GM13977 (cell line): ENCODE measurements at places on chromosomes 1 and 21.

DNA sequence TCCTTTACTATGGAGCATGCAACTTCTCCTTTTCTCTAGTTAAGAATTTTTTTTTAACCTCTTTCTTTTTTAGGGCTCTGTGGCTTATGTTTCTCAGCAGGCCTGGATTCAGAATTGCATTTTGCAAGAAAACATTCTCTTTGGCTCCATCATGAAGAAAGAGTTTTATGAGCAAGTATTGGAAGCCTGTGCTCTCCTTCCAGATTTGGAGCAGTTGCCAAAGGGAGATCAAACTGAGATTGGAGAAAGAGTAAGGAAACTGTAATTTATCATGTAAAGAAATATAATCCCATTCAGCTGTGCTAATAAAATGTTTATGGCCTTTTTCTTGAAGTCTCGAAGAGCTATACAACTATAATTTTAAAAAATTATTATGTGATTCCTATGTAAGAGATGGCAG lies 70.1 kb downstream of the HSPA13 start:
- DNase-seq = no peak

DNA sequence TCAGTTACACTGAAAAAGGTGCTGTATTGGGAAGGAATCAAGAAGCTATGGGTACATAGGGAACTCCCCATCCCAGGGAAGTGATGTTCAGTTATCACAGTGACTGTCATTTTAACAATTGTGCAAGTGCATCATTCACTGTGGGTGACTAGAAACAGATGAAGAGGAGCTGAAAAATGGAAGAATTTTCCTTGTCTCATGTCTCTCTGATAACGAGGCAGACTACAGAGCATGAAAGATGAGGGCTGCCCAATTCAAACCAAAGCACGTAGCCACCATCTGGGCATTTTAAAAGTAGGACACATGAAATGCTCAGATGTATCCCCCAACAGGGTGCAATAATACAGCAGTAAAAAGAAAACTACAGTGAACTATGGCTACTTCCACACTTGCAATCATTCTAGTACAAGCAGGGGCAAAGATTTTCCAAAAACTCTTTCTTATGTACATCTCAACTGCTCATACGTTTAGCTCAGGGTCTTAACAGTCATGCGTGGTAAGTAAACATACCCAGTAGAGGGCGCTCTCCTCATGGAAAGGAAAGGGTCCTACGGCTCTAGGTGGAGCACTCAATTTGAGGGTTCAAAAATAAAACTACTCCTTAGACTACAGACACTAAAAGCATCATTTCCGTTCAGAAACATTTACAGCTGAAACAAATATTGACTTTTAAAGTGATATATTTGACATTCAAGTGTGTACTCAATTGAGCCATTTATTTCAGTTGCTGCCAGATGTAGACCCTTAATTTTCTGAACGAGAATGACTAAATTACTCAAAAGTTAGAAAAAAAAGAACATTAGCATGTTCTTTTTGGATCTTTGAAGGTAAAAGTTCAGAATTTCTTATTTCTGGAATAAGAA lies 143.2 kb downstream of the KCTD3 start:
- DNase-seq = peak; percentile 50

DNA sequence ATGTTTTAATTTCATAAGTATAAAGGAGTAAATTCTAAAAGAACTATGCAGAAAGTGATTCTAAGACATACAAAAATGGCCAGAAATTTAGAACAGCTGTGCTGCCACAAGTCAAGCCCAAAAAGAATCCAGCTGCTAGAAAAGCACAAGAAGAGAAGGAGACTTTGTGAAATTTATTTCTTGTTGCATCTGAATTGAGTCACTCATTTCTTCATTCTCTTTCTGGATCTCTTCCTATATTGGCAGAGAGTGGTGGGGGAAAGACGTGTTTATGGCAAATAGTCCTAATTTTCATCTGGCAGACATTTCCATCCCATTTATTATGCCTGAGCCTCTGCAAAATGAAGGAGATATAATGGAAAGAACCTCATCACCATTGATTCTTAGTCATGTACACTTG lies 139.6 kb upstream of the CTTNBP2NL start:
- DNase-seq = no peak

GRCh38 chr1:1318777-1319645 lies 5.4 kb downstream of the INTS11 start:
- DNase-seq = no peak

- no peak for DNase-seq
Observed at GRCh38 chr1:66375125-66375524, 158.8 kb upstream of the SGIP1 start.

- no peak for DNase-seq
Observed at GRCh38 chr1:157087030-157087429, 12.6 kb downstream of the ETV3L start.

GRCh38 chr1:32055416-32055815 lies 17.3 kb upstream of the TMEM39B start:
- no peak for DNase-seq

DNA sequence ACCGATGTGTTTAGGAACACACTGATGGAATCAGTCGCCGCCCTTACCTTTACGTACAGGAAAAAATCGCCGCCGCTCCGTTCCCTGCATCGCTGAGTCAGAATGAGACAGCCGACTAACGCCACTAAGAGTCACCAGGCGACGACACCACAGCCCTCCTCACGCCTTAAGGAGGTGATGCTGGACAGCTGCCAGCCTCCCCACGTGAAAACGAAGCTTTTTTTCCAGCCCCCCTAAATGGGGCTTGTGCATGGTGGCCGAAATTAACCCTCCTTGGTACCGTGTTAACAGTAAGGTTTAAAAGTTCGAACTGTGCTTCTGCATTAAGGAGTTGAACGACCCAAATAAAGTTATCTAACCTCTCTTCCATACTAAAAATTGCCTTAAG lies 511 bp downstream of the DNTTIP2 start:
- DNase-seq = peak; percentile 46

DNA sequence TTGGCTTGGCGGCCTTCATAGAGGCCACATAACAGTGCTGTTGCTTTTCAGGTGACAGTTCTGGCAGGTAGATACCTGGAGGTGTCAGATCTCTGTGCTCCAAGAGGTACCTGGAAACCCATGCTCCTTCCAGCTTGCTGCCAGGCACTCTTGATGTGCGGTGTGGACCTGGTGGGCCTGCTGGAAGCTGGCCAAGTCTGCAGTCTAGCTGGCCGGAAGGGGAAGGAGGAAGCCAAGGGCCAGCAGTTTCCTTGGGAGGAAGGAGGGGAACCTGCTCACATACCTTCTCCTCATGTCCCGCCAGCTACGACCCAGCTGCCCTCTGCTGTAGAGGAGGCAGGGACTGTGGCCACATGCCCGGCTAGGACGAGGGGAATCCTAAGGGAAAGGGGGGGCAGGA lies 166.4 kb upstream of the AJAP1 start:
- no peak for DNase-seq

DNA sequence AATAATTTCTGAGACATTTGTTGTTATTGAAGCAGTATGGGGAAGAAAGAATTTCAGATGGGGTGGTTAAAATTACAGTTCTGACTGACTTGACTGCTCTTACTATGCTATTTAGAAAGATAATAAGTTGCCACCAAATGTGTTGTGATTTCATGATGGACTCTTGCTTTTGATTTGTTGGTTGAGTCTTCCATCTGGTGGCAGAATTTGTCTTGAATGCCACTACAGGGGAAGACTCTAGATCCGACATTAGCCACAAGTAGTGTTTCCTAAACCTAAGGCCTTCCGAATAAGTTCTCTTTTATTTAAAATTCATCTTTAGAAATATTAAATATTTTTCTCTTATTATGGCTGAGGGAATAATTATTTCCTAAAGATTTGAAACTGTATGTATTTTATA lies 190.9 kb upstream of the ADGRL4 start:
- DNase-seq = no peak

DNA sequence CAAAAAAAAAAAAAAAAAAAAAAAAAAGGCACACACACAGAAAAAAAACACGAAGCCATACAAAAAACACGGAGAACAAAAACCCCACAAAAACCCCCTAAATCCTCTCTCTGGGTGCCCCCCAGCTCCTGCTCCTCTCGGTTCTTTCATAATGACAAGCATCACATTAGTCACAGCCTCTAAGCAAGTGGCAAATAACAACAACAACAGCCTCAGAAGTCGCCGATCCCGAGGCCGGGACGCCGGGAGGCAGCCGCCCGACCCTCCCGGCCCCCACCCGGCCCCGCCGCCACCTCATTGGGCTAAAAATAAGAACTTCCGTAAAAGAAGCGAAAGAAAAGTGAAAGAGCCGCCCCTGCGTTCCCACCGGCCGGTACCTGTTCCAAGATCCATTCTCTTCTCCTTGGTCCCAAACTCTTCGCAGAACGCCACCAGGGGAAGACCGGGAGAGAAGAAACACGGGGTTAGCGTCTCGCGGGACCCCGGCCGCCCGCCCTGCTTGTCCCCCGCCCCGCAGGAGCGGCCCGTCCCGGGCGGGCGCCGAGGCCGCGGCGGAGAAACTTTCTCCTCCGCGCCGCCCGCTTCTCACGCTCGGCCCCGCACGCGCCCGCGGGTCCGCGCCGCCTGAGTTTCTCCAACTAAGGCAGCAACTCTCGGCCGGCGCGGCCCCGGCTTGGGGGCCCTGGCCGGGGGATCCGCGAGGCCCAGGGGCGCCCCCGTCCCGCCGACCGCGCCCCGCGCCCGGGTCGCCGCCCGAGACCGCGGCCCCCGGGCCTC lies 102.8 kb downstream of the CASZ1 start:
- peak; percentile 83 for DNase-seq

GRCh38 chr1:36365381-36365780 lies 20.3 kb downstream of the STK40 start:
- no peak for DNase-seq

GRCh38 chr21:38712664-38713063 lies 93.1 kb upstream of the ETS2 start:
- DNase-seq = no peak

DNA sequence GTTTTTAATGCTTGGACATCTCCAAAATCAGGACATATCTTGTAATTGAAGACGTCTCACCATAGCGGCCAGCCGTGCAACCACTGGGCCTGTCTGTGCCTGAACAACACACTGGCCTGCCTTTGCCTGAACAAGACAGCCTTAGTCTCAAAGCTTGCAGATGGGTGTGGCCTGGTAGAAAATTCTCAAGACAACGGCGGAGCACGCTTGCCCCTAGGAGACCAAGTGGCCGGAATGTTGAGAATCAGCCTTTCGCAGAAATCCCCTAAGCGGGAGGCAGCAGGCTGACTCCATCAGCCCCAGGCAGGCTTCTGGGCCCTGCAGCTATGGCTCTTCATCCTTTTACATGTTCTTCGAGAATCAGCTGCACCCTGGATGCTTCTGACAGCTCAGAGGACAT lies 98.0 kb upstream of the C1orf174 start:
- DNase-seq = no peak

- no peak for DNase-seq
Observed at GRCh38 chr1:194903524-194903923, 1704.7 kb downstream of the KCNT2 start.

DNA sequence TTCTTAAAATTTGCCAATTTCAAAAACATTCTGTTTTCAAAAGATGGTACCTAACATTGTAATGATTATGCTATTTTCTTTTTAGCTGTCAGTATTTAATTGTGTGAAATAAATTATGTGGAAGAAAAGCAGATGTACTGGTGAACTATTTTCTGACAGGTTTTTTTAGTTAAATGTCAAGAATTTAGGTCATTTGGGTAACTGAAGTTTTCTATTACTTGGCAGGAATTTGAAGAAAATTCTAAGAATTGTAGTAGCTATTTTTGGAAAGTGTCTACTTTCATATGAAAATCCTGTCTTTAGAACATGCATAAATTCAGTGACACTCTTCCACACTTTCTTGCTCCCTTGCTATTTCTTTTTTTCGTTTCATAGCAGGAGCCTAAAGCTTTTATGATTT lies 28.5 kb upstream of the PTPRC start:
- no peak for DNase-seq

DNA sequence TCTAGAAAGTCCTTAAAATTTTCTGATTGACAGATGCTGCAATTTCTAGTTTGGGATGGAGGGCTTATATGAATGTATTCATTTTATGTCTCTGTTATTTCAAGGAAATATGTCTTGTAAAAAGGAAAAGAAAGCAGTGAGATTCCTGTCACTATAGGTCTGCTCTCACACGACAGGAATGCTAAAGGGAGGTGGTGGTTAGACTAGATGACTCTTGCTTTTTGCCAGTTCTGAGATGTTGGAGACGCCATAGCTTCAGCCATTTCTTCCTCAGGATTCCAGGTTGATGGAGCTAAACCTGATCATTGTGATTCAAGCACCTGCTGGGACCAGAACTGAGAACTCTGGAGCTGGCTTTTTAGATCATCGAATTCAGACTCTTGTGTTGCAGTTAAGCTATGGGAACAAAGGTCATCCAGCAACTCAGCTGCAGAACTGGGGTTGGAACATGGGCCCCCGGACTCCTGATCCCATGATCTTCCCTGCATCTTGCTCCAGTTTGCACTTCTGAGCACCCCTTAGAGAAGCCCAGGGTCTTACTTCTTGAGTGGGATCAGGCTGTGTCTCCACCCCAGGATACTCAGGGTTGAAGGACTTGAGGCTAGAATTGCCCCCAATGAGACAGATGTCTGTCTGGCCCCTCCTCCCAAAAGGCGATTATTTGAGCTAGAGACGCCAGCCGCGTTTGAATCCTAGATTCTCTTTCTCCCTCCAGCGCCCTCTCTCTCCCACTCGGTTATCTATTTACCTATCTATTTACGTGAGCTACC lies 46.7 kb upstream of the FOXO6 start:
- DNase-seq = no peak

DNA sequence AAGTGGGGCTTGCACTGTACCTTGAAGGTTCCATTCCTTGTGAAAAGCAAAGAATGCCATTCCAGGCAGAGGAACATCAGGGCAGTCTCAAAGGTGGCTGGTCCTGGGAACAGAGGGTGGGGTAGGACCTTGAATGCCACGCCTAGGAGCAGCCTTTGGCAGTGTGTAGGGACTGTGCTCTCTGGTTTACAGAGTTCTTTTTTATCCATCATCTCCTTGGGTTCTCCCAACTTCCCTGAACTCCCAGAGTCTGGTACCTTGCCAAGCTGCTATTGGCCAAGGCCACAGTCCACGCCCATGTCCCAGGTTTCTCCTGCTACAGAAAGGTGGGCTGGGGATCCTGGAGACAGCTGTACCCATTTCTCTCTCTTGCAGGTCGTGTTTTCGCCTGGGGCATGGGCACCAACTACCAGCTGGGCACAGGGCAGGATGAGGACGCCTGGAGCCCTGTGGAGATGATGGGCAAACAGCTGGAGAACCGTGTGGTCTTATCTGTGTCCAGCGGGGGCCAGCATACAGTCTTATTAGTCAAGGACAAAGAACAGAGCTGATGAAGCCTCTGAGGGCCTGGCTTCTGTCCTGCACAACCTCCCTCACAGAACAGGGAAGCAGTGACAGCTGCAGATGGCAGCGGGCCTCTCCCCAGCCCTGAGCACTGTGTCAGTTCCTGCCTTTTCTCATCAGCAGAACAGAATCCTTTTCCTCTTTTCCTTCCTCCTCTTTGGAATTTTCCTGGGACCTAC lies 15.3 kb upstream of the TRNAU1AP start:
- DNase-seq = no peak

DNA sequence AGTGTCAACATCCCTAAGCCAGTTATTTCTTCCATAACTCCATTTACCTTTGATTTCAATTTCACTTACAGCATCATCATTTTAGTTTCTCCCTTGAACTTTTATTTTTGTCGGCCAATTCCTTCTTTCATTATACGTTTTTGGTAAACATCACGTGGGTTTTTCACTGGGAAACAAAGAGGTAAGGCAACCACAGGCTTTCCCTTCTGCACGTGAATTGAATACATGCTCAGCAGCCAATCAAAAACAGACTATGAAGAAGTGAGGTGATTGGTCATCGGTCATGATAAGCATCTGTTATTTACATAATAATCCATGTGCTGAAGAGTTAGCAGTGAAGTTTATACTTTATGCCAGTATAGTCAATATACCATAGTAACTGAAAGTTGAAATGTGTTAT lies 98.7 kb downstream of the NCAM2 start:
- DNase-seq = no peak
